ENCODE measurements at places on chromosomes 11 and 22.

- no peak for DNase-seq
Measured at GRCh38 chr22:45422237-45422983, 8.9 kb downstream of the RIBC2 start.

GRCh38 chr22:30373331-30374325 lies 13.6 kb downstream of the RNF215 start:
- no peak for DNase-seq

DNA sequence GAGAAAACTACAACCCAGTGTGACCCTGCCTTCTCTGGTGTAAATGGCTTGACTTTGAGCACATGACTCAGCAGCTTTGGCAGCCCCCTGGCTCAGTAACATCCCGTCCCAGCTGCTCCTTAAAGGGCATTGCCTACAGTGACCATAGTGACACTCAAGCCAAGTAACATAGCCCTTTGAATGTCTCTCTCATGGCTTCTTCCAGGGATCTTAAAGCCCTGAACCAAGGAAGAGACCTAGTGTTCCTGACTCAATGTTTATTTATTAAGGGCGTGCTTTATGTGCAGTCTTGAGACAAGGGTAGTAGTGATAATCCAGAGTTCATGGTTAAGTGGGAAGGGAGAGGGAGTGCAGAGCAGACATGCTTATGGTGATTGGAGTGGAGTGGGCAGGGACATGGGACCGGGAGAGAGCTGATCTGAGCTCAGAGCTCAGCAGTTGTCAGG lies 125.7 kb downstream of the PARVA start:
- no peak for DNase-seq

GRCh38 chr11:32087597-32087996 lies 3.3 kb upstream of the RCN1 start:
- no peak for DNase-seq

GRCh38 chr22:25629613-25630012 lies 65.1 kb downstream of the GRK3 start:
- DNase-seq = no peak

DNA sequence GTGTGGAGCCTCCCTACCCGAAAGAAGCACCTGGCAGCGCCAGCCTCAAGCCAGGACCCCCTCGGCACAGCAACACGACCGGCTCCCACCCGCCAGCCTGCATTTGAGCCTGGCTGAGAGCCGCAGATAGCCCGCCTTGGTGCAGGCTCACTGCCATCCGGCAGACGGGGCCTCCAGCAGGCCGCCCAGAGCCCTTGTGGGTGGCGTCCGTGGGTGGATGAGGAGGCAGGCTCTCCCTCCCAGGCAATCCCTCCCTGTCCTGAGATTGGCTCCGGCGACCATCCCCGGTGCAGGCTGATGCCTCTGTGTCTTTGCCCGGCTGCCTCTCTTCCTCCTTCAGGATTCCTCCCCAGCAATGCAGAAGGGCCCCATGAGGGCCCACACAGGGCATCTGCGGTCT lies 1527.9 kb downstream of the BRD1 start:
- DNase-seq = no peak

GRCh38 chr22:28977481-28977971 lies 84.1 kb downstream of the C22orf31 start:
- no peak for DNase-seq

DNA sequence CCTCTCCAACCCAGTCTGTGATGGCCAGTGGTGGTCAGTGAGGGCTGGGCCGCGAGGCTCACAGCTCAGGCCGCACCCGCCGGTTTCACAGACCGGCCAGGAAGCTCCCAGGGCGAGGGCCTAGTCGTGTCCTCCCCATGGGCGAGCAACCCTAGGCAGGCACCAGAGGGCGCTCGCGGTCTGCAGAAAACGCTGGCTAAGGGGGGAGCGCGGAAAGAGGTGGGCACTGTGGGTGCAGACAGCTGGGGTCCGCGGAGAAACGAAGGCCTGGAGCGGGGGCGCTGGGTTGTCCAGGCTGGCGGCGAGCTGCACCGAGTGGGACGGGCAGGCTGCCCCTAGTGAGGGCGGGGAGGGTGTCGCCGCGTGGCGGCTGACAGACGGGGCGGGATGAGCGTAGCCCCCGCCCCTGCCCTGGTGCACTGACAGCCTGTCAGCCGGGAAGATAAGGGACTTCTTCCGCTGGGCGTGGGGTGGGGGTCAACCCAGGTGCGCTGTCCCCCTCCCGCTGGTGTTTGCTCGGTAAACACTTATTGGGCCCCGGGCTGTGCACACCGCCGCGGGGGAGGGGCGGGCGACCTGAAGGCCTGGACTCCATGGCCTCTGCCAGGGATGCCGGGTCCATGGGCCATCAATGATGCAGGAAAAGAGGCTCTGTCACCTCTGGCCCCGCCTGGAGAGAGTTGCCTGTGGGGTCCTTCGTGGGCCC lies 7.5 kb downstream of the GP1BB start:
- DNase-seq = peak; percentile 79

DNA sequence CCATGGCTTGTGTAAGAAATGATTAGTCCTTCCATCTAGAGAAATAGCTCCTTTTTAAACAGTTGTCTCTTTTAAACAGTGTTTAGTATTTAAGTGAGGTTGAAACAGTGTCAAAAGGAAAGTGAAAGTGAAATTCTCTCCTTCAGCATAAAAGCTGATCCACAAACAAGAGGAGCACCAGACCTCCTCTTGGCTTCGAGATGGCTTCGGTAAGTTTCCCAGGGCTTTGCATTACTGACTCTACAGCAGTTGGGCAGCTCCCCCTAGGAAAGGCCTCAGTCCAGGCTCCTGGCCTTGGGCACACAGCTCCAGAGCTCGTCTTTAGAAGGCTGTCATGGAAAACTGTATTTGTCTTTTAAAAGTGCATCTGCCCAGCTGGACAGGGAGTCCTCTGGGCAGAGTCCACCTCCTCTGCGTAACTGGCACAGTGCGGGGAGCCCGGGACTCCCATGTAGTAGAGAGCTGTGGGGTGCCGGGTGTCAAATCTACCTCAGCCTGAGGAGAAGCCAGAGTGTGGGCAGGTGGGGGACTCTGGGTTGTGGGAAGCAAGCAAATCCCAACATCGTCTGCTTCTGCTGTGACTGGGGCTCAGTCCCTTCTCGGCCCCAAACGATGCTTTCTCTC lies at the start of gene PLAAT4:
Gene PLAAT4, plus strand, starts transcription at position 140 of the 624 bp plus-strand sequence. Its CDS starts 61 bp downstream, at position 201.
- peak; percentile 24 for DNase-seq

GRCh38 chr22:43230971-43231723 lies 44.2 kb upstream of the TTLL12 start:
- DNase-seq = peak; percentile 47

GRCh38 chr11:133808393-133809140 lies 36.7 kb downstream of the SPATA19 start:
- DNase-seq = no peak

DNA sequence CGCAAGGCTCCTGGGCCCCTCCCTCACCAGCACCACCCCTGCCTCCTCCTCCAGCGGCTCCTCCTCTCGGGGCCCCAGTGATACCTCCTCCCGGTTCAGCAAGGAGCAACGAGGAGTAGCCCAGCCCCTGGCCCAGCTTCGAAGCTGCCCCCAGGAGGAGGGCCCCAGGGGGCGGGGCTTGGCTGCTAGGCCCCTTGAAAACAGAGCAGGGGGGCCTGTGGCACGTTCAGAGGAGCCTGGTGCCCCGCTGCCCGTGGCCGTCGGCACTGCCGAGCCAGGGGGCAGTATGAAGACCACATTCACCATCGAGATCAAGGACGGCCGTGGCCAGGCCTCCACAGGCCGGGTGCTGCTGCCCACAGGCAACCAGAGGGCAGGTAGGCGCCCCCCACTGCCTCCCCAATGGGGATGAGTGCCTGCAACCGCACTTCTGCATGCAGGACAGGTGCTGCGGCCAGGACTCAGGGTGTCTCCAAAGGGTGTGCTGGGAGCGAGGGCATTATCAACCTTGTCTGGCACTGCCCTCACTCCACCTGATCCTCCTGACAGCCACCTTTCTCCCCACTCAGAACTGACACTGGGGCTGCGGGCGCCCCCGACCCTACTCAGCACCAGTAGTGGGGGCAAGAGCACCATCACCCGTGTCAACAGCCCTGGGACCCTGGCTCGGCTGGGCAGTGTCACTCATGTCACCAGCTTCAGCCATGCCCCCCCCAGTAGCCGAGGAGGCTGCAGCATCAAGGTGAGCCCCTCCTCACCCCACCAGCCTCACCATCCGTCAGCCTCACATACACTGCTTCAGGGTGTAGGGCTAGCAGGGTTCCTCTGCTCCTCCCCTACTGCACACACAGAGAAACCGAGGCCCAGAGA lies 10.2 kb downstream of the SMTN start:
- DNase-seq = no peak

DNA sequence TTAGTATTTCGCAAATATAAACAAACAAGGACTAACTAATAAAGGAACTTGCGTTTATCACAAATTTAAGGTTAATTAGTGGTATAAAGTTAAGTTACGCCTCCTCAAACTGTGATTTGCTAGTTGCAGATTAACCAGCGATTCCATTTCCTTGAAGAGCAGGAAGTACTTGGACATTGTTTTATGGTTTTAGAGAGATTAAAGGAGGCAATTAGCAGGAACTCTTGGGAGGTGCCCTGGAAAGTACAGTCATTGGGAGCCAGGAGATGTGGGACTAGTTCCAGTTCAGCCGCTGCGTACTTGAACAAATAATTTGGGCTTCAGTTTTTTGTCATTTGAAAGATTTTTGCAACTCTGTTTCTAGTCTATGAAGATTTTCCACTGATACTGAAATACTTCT lies 3.3 kb downstream of the FAM118B start:
- no peak for DNase-seq

GRCh38 chr22:48581205-48581766 lies 1246.4 kb downstream of the BRD1 start:
- no peak for DNase-seq

DNA sequence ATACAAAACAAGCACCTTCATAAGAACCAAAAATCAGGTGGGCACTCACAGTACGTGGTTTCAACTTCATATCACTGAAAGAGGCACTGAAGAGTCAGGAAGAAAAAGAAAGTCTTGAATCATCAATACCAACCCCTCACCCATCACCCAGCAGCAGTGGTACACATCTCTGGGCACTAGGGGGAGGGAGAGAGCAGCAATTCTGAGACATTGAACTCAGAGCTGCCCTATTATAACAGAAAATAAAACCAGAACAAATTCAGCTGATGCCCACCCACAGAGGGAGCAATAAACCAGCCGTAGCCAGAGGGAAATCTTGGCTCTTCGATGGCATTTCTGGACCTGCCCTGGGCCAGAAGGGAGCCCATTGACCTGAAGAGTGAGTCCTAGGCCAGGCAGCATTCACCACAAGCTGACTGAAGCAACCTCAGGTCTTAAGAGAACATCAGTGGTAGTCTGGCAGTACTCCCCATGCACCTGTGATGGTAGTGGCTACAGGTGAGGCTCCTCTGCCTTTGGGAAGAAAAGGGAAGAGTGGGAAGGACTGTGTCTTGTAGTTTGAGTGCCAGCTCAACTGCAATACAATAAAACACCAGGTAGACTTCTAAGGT lies 42.2 kb upstream of the FAM181B start:
- no peak for DNase-seq

All from stimulated activated naive CD4-positive, alpha-beta T cell treated with Interleukin-2 at 50 U/mL for 16 hours (primary cell).